Peyer's patch (tissue), 4 donors: ENCODE measurements at places on chromosomes 2 and 18.

GRCh38 chr18:48932462-48932818 lies 18.3 kb downstream of the SMAD7 start:
- DNase-seq, result no peak

DNA sequence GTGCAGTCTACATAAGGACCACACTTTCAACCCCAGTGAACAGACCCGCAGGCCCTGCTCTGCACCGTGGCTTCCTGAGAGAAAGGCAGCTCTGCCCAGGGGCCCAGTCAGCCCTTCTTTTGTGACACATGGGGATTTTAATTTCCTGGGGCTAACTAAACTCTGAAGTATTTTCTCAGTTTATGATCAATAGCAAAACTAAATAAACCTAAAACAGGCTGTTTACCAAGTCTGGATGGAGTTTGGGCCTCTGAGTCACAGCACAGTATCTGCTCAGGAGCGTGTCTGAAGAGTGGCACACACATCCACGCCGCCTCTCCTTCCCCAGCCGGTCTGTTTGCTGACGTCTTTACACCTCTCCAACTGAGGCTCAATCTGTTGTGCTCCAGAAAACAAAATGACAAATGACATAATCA lies 72.3 kb downstream of the LDLRAD4 start:
- DNase-seq, result no peak

DNA sequence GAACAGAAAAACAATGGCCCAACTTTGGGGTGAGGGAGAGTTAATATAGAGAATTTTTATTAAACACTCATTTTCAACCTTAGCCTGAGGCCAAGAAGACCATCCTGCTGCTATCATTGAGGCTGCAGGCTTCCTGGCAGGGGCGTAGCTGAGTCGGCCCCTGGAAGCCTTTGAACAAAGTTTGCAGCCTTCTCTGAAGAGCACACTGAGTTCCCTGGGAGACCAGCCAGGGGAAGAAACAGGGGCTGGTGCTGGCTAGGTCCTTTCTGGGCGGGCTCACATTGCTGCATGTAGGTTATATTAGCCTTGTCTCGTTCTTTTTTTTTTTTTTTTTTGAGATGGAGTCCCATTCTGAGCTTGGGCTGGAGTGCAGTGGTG lies 126.8 kb upstream of the HS6ST1 start:
- DNase-seq, result peak; percentile 34

- DNase-seq, result no peak
These were observed 34.7 kb downstream of the SPOPL start for GRCh38 chr2:138536302-138536701.

GRCh38 chr2:144459937-144460336 lies 60.0 kb downstream of the ZEB2 start:
- no peak for DNase-seq

- DNase-seq, result no peak
These were observed 34.9 kb downstream of the OSBPL1A start for GRCh38 chr18:24362757-24363156.

DNA sequence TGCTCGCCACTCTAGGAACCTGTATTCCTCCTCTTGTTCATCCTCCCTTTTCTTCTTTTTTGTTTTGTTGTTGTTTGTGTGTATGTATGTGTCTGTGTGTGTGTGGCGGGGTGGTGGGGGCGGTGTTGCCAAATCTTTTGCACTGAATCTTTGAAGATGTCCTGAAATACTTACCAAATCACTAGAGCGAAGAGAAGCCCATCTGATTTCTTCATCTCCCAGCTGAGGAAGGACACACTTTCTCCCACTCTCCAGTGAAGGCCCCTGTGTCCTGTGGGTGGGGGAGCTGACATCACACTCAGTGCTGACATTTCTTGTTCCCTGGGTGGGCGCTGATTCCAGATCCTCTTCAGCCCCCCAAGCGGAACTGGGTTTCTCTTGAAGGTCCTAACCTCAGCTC lies 74.5 kb downstream of the NEDD4L start:
- DNase-seq, result no peak

DNA sequence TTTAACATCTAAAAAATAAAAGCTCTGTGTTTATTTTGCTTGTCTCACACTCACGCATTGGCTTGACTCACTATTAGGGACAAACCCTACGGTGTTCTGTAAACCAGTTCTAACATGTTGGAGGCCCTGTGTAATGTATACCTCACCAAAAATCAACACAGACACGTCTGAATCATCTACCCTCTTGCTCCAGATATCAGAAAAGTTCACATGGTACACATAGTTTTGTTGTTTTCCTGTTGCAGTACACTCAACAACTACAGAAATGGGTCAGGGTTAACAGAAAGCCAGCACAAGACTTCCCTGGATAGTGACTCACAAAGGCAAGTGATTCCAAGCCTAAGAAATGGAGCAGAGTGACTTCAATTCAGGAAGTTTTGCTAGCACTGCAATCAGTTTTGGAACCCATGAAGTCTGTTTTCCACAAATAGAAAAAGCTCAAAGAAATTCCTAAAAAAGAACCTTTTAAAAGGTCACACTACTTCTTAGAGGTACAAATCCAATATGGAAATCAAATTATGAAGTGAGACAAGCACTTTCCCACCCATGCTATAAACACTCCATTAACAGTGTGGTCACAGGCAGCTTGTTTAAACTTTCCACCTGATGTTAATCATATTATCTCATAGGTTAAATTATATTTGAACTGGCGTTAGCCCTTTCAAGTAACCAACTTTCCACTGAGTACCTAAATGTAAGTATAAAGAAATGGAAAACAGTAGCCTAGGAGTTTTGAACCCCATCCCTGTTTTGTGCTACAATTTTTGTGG lies 87.4 kb downstream of the GAREM1 start:
- no peak for DNase-seq

GRCh38 chr2:238903141-238903540 lies 55.3 kb downstream of the TWIST2 start:
- no peak for DNase-seq

- DNase-seq, result no peak
These were observed 100.2 kb downstream of the PTGR3 start for GRCh38 chr18:75108579-75109318.

GRCh38 chr2:136492901-136493300 lies 272.4 kb upstream of the THSD7B start:
- no peak for DNase-seq

- no peak for DNase-seq
These were observed 70.4 kb upstream of the ARHGAP15 start for GRCh38 chr2:143058851-143059250.

DNA sequence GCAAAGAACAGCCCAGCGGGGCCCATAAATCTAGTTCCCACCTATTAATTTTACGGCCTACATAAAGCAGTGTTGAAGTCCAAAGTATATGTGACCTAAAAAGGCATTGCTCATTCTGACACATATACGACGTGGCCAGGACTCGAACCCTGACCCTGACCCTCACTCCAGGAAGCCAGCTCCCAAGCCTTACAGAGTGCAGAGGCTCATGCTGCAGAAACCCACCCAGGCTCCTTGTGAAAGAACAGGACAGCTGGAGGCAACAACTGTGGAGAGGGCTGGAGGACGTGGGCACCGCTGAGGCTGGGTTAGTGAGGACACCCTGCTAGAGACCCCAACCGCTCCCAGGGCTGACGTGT lies 221.6 kb downstream of the CYP26B1 start:
- peak; percentile 79 for DNase-seq

DNA sequence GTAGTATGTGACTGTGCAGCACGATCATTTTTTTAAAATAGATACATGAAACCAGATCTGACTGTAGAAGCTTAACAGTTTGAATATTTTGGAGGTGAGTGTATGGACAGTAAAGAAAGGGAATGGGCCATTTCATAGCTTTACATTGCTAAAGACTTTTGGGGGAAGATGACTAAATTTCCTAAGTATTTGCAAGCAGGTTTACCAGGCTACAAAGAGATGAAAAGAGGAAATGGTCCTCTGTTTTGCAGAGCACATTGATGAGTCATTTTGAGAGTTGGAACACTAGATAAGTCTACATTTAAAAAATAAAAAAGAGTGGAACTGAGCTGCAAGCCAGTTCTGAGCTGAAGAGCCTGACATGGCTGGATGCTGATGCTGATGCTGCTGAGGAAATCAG lies 115.7 kb upstream of the LRATD1 start:
- DNase-seq, result no peak

DNA sequence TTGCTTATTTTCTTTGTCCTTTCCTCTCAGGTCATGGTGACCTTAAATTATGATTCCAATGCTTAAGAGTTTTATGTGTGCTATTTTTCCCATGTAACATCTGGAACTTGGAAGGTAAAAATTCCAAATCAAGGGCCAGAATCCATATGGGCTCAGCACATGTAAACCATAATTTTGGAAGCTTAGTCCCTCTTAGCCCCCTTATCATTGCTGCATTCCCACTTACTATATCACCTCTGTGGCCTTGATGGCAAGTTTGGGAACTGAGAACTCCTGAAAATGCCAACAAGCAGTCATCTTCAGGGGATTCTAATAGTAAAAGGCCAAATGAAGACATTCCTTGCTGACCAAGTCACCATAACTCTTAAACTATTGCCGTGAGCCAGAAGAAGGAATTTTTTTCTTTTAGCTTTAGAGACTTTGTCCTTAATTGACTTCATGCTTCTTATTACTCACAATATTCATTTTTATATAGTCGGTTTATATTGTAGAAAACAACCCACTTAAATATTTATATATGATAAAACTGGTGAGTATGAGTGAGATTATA lies 251.4 kb downstream of the SLC8A1 start:
- DNase-seq, result no peak

DNA sequence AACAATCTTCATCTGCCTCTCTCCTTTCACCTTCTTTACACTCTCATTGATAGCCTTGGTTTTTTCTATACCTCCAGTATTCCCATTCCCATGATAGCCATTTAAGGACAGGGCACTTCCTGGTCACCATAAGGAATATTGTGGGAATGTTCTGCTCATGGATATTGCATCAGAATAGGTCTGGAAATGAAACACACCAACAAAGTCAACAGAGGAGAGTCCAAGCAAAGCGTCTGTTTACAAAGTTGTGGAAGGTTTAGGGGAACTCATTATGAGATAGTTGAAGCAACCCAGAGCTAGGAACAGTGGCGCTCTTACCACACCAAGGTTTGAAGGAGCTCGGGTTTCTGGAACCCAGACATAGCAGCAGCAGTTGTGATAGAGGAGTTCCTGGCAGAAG lies 150.3 kb upstream of the TNP1 start:
- DNase-seq, result no peak

DNA sequence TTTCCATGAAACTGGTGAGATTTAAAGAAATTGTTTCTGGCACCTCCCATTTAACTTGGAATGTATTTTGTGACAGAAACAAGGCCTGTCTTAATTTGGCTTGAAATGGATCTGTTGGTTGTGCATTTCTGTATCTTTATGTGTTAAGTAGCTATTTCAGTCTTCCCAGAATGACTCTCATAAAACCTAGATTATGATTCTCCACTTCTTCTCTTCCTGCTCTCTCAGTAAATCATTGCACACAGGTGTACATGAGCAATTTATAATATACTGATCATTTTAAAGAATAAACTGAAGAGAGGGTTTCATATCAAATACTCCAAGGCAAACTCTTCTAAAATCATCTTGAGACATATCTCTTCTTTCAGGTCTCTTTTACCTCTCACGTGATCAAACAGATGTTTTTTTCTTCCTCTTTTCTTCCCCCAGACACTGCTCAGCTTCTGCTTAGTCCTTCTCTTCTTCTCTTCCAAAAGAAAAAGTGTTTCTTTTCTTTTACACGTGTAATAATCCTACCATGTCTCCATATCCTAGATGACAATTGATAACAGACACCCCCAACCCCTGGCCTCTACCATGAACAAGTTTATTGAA lies 112.0 kb downstream of the PPP1R1C start:
- no peak for DNase-seq

- no peak for DNase-seq
These were observed 151.7 kb upstream of the KLF7 start for GRCh38 chr2:207317378-207317984.

- DNase-seq, result no peak
These were observed 67.2 kb downstream of the REV1 start for GRCh38 chr2:99422599-99422998.

DNA sequence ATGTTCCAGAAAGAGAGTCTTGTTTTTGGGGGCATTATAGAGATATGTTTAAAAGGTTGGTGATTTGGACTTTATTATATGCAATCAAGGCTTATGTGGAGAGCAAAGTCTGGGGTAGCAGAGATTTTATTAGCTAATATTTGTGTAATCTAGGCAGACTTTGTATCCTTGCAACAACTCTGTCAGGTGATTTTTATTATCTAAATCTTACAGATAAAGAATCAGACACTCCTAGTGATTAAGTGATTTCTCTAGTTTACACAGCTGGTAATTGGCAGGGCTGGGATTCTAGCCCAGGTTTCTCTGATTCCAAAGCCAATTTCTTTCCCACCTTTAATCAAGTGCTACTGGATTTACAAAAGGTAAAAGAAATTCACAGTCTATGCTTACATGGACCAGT lies 33.3 kb upstream of the NCK2 start:
- no peak for DNase-seq

DNA sequence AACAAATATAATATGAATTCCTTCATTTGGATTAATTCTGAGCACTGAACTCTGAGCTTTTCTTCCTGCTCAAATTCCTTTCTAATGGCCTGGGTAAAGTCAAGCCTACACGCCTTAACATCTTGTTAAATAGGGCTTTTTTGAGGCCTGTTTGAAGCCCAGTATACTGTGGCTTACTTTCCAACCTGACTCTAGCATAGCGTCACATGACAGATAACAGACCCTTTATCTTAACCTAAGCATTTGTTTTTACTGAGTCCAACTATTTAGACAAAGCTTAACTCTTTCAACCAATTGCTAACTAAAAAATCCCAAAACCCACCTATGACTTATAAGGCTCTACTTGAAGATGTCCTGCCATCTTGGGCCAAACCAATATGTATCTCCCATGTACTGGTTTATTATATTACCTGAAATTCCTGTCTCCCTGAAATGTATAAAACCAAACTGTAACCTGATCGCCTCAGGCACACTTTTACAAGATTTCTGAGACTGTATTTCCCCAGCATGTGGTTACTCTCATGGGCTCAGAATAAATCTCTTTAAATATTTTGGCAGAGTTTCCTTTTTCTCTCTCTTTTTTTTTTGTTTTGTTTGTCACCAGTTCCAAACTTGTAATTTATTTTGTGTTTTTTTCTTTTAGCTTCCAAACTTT lies 271.1 kb upstream of the VWC2L start:
- DNase-seq, result no peak

GRCh38 chr2:12852135-12852534 lies 135.4 kb downstream of the TRIB2 start:
- no peak for DNase-seq

DNA sequence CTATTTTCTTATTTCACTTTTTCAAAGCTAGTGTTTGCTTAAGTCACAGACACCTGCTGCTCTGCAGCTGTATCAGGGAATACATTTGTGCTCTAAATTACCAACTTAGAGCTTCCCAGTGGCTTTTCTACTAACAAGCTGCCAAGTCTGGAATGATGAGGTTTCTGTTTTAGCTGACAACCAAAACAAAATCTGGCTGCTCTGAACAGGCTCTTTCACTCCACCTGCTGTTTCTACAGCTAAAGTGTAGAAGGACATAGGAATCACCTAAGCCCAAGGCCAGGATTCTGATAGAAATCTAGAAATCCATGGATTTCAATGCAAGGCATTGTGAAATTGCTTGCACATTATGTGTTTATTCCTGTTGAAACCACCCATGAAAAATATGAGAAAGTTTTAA lies 201.2 kb downstream of the SUCLG1 start:
- DNase-seq, result no peak

- no peak for DNase-seq
These were observed 6.9 kb upstream of the SLC14A2 start for GRCh38 chr18:45608400-45608799.

- peak; percentile 50 for DNase-seq
These were observed 111.4 kb downstream of the NFATC1 start for GRCh38 chr18:79507076-79507545.
